ENCODE measurements at places on chromosomes 6 and 20.

DNA sequence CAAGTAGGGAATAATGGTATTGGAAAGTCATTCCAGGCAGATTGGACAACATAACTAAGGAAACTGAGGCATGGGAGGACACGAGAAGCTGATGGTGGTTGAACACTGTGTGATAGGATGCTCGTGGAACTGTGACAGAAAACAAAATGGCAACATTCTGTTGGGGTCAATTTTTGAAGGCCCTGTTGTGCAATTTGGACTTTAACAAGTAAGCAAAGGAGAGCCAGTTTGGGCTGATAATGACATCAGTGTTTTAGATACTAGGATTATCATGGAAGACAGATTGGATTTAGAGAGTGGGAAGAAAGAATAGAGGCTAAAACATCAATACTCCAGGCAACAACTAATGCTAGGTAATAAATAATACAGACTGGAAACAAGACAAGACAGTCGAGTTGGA is 53.1 kb downstream of the PRKN start:
- DNase-seq = no peak

DNA sequence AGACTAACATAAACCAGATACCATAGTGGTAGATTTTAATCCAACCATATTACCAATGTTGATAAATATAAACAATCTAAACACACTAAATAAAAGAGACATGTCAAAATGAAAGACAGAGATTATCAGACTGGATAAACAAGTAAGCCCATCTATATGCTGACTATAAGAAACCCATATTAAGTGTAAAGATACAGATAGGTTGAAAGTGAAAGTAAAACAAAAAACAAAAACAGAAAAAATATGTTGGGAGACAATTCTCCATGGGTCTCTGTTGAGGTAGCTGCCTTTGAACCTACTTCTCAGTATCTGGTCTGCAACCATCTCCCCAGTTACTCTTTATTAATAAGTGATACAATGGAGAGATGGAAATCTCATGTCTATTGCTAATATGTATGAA is 21.2 kb downstream of the REV3L start:
- peak; percentile 5 for DNase-seq

DNA sequence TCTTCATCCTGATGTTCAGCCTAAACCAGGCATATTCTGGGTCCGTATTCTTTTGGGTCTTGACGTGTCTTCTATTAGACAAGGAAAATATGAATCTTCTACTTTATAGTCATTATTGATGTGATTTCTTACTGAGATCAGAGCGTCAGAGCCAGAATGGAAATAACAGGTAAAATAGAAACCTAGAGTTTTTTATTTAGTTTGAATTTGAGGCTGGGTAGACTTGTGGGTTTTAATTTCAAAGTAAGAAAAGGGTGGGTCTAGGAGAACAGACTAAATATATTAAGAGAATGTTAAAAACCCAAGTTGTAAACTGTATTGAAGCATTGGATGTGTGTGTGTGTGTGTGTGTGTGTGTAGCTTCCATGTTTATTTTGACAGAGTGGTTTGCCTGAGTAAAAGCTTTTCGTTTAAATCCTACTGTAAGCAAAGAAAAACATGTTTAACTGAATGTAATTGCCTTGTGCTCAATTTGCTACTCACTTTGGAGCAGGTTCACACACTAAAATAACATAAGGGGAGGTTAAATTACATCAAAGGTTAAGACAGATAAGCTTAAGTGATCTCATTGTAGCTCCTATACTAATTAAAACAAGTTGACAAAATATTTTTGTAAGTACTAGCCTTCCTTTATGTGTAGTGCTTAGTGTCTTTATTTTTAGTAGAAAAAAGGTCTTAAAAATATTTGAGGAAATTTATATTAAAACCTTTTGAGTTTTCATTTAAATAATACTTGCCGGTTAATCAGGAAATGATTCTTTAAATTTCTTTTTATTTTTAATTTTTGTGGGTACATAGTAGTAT is 17.4 kb downstream of the HECA start:
- no peak for DNase-seq

GRCh38 chr6:84344005-84344404 is 116.6 kb upstream of the CEP162 start:
- no peak for DNase-seq

DNA sequence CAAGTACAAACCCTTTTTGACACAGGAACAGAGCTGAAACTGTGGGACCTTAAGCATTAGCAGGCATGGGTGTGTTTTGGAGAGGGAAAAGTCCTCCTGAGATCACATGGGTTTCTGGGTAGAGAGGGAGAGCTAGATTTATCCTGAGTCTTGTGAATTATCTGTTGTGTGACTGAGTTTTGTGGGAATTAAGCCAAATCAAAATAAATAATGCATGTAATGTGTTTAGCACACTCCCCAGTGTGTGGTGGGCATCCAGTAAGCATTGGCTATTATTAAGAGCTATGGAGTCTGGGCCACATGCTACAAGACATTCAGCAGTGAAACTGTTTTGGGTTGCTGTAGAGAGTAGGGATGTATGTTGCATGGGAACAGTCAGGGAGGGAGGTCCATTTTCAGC is 75.3 kb upstream of the JAG1 start:
- no peak for DNase-seq

- no peak for DNase-seq
These were observed 394.8 kb downstream of the SAMD5 start for GRCh38 chr6:147903321-147903720.

DNA sequence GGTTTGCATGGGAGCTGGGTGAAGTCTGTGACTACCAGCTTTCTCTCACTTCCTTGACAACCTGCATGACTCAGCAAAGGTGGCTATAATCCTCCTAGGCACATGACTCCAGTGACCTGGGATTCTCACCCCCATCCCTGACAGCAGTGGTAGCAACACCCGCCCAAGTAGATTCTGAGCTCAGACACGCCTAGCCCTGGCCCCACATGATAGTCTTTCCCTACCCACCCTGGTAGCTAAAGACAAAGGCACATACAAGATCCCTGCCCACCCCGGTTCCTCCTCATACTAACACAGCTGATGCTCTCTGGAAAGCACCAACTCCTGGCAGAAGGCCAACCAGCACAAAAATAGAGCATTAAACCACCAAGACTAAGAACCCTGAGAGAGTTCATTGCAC is 25.9 kb upstream of the CRISP1 start:
- DNase-seq = no peak

GRCh38 chr20:59221707-59222252 is 58.2 kb downstream of the ZNF831 start:
- DNase-seq = no peak

- DNase-seq = no peak
These were observed 380.9 kb downstream of the CDKAL1 start for GRCh38 chr6:20915156-20915555.

DNA sequence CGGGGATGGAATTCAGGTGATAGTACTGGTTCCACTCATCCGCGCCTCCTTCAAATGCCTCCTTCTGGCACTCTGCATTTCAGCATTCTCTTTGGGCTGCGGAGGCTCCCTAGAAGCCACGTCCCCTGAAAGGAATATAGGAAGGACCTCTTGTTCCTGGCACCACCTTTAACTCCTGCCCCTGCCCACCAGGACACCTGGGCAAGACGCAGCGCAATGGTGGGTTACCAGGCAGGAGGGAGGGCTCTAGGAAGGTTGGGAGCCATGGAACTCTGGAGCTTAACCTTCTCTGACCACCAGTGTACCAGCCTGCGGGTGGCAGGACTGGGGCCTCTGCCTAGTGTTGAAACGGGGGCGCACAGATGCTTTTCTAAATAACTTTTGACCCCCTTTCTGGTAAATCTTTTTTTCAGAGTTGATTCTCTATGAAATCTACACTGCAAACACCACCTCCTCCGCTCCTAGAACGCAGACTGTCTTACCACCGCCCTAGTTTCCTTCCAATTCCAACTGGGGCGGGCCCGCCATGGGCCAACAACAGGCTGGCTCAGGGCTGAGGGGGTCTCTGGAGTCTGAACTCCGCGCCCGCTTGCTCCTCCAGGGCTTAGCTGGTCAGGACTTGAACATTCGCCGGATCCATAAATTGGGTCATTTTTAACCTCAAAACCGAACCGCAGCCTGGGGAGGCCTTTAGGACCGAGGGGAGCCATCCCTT is 871 bp upstream of the SYNDIG1 start:
- no peak for DNase-seq

DNA sequence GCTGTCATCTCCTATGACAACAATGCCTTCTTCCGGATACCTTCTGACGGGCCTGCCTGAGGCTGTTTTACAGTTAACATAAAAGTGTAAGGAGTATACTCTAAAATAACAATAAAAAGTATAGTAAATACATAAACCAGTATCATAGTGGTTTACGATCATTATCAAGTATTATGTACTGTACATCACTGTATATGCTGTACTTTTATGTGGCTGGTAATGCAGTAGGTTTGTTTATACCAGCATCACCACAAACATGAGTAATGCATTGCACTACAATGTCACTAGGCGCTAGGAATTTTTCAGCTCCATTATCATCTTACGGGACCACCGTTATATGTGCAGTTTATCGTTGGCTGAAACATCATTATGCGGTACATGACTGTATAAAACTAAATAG is 76.5 kb downstream of the VEGFA start:
- peak; percentile 52 for DNase-seq

DNA sequence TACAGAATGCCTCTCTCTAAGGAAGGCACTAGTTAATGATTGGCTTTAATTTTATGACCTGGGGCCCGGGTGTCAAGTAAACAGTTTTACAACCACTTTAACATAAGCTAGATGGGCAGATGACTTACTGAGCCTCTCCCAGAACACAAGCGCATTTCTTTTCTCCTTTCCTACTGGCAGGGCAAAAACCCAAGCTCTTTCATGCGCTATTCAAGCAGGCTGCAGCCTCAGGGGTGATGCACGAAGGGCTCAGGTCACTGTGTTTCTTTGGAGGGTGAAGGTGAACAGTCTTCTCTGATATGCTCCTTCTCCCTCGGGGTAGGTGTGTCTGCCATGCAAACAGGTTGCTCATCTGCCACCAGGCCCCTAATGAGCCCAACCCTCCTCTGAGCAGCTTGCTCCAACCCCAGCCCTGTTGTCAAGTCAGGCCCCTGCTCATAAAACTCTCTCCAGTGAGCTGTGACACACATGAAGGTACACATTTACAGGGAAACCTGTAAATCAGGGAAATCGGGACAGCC is 73.5 kb upstream of the CDH4 start:
- DNase-seq = no peak

DNA sequence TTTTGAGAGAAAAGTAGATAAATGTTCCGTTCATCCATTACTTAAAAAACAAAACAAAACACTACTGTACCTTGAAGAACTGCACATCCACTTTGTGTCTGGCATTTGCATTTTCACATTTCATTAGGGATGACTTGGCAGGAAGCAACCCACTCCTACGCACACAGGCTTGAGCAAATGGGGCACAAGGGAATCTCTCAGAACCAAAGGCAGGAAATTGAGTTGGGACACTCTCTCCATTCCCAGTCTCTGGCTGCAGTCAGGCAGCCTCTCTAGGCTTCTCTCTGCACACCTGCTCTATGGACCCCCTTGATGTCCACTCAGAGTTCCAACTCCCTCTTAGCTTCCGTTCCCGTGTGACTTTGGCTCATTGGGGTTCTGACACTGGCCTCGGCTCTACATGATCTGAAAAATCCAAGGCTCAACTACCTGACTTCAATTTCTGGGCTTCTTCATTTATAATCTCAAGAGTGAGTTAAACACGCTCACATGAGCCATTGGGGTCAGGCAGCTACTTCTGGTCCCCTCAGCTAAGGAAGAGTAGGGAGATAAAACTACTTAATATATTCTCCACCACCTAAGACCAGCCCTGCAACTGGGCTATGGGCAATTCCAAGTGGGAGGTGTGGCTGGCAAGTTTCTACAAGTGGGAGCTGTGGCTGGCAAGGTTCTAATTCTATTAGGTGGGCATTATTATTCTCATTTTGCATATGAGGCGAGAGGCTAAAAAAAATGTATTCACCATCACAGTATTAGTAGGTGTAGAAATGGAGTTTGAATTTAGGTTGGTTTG is 251.9 kb downstream of the SOD2 start:
- DNase-seq = no peak

DNA sequence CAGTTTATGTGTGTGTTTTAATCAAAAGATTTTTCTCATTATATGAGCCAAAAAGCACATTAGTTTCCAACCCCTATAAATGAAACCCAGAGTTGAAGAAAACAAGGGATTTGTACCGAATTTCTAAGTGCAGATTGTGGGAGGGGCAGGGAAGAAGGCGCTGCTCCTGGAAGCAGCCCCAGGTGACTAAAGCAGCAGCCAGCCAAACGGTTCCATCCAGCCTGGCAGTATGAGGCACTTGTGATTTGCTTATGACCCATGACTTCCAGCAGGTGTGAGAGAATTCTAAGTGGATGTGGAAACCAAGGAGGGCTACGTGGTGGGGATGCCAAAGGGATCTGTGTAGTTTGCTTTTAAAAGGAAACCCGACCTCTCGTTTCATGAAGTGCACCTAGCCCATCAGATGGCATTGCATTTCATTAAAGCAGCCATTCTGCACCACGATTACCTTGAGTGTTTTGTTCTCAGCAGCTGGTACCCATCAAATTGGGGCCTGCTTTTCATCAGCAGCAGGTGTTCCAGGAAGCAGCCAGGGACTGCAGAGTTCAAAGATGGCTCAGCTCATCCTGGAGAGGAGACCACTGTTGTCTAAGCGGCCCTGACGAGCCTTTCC is 79.1 kb downstream of the DTD1 start:
- no peak for DNase-seq

GRCh38 chr6:169936355-169936975 is 185.0 kb downstream of the ERMARD start:
- DNase-seq = no peak

DNA sequence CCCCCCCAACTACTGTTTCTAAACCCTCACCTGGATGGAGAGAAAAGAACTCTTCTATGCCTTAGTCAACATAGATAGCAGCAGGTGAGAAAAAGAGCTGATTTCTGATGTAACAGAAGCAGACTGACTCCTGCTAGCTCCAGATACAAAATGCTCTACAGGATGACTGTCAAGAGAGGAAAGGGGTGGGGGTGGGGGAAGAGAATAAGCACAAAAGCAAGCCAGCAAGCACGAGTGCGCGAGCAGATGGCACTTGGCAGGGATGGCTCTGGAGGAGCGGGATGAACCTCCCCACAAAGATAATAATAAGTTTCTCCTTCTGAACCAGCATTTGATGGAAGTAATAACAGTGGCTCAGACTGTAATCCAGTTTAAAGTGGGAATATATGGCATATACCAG is 45.6 kb upstream of the SPDEF start:
- no peak for DNase-seq

GRCh38 chr6:22024973-22025467 is 271.8 kb downstream of the PRL start:
- no peak for DNase-seq

GRCh38 chr6:33698494-33698893 is 13.0 kb downstream of the UQCC2 start:
- no peak for DNase-seq
